ENCODE measurements at places on chromosomes 1 and 21.

DNA sequence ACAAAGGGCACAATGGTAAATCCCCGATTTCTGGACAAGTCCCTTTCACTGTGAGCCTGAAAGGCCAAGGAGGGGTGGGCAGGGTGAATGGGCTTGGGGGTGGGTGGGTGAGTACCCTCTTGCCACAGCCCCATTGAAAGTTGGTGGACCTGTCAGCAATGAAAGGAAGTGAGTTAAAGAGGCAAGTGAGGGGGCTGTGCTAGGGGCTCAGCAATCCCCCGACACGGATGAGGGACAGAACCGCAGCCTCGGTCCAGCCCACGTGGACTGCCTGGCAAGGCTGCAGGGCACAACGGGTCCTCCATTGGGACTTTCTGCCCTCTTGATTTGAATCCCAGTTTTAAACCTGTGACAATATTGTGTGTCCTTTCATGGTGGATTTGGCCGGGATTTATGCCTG is 255.3 kb downstream of the FOXD2 start:
- no peak for DNase-seq

DNA sequence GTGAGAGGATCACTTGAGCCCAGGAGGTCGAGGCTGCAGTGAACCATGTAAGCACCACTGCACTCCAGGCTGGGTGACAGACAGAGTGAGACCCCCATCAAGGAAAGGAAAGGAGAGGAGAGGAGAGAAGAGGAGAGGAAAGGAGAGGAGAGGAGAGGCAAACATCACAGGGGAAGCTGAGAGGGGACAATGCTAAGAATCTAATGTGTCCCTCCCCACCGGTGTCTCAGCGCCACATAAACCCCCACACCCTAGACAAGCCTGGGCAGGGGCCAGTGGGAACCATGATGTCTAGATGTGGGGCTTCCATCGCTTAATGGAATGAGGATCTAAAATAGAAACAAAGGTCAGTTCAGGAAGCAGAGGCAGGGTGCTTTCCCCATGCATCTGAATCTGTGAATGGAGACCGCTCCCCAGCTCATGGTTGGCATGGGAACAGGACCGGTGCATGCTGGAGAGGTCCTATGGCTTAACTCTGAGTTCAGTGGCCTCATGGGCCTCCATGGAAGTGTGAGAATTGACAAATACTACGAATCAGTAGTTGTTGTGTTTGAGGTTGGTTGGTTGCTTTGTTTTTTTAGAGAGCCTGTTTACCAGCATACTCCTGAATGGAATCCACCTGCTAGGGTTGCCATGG is 16.3 kb upstream of the LAPTM5 start:
- DNase-seq, result no peak

DNA sequence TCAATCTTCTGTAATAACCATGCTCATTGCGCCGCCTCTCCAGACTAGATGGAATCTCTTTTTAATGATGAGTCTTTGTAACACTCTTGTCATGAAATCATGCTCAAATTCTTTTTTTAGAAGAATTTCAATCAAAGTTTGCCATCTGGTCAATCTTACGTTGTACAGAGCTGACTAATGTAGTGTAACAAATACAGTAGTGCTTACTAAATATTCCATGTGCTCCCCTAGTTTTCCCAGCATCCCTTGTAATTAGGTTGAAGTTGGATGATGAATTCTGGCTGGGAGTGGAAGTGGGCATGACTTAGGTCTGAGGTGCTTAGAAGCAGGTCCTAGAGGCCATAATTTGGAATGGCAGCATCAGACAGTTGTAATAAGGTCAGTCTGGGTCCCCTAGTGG is 309.1 kb upstream of the SNX7 start:
- DNase-seq, result no peak

DNA sequence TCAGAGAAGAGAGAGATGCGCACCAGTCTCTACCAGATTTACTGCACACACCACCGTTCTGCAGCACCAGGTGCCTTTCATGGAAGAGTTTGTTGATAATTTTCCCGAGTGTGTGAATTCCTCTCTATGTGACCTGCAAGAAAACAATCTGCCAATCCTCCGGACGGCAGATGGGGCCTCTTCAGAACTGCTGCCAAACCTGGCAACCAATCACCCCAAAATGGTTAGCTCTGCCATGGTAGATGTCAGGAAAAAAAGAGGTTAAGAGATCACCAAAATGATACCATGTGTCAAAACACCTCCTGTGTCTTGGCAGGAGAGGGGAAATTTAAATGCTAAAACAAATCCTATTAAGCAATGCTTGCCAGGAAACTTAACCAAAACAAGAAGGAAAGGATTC is 96.5 kb downstream of the DAB1 start:
- DNase-seq, result no peak

- DNase-seq, result no peak
These were observed 1.1 kb upstream of the DNAJC28 start for GRCh38 chr21:33492571-33492970.

DNA sequence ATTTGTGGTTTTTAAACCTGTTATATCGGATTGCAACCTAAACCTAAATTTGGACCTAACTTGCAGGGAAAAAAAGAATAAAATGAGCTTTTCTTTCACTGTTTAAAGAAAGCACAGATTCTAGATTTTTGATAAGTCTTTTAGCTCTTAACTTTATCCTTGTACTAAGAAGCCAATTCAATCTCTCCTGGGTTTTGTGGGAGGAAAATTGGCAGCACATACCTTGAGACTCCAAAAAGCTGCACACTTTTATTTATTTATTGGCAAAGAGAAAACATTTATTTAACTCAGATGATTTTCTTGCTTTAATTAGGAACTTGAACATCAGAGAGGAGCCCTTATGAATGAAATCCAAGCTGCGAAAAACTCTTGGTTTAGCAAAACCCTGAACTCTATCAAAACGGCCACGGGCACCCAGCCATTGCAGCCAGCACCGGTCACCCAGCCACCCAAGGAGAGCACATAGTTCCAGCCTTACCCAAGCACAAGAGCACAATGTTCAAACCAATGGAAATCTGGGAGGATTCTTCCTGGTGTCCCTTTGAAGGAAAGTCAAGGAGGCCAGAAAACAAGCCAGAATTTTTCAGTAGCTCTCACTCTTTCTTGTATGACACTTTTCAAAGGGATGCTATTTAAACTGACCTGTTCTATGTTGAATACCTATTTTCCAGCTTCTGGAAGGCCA is 10.1 kb upstream of the CACYBP start:
- no peak for DNase-seq

GRCh38 chr1:4564051-4564450 is 90.4 kb upstream of the AJAP1 start:
- DNase-seq, result no peak

- DNase-seq, result peak; percentile 4
These were observed 39.7 kb upstream of the CHODL start for GRCh38 chr21:18204931-18205330.

- DNase-seq, result no peak
These were observed 2.8 kb upstream of the CAPZB start for GRCh38 chr1:19488136-19488535.

DNA sequence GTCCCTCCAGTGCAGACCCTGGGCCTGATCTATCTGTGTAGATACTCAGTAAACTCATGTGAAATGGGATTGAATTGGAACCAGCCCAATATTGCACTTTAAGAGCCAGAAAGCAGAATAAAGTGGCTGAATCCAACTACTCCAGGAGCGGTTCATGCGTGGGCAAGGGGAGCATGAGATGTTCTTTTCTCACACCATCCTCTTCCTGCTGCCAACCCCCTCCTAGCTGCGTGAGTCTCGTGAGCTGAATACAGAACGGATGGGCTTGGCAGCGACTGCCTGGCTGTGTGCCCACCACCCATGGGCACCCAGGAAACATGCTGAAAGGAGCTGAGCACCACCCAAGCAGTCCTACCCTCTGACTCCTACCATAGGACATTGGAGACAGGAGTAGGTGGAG is 128.3 kb downstream of the ELAVL4 start:
- peak; percentile 81 for DNase-seq

DNA sequence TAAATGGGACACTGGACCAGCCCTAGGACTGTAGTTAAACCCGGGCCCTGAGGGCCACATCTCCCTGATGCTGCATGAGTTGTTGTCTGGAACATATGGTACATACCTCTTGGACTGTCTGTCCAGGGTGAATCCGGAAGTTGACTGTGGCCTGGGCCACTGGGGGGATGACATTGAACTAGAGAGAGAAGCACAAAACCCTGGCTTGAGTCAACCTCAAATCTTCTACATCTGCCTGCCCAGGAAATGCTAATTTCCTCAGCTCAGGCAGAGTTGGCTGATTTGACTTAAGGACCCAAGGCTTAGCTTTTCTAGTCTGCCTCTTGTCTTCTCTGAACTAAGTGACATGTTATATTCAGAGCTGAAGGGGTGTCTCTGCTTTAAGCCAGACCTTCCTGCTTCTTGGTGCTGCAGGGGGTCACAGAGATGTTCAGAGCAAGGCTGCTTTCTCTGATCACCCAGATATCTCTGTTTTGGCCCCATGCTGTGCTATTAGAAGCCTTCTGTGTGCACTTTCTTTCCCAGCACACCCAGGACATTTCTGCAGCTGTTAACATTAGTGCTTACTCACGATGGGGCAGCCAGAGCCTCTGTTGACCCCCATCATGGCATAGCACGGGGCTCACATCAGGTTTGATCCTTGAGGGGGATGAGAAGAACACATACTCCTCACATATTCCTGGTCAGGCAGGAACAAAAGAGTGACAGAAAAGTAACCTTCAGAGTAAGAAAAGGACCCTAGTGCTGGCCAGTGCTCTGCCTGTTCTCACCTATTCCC is 9.6 kb downstream of the PM20D1 start:
- DNase-seq, result no peak

DNA sequence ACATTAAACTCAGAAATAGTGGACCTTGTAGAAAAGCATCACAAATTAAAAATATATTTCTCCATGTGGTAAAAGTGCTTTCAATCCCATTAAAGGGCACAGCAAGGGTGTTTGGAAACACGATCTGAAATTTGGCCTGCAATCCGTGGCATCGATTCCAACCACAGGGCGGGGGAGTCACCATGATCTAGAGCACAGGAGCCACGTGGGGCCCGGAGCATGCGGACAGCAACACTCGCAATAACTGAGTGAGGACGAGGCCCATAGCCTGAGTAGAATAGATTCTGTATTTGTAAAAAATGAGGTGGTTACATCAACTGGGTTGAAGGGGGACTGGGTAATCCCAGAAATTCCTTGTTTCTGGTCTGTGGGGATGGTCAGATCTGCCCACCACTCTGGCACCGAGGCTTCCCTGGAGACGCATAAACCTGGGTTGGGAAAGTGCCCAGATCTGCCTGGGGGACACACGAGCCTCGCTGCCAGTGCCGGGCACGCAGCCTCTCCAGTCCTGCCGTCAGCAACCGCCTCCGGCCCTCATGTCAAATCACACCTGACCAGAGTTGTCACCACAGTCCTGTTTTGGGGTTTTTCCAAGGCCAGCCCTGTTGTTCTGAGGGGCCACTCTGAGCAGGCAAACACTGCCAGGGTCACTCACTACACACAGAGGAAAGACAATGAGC is 104.3 kb downstream of the PGBD5 start:
- DNase-seq, result peak; percentile 77

GRCh38 chr1:11355559-11356475 is 82.8 kb downstream of the UBIAD1 start:
- peak; percentile 96 for DNase-seq

- DNase-seq, result peak; percentile 64
These were observed 858 bp upstream of the SUSD4 start for GRCh38 chr1:223364685-223365382.

DNA sequence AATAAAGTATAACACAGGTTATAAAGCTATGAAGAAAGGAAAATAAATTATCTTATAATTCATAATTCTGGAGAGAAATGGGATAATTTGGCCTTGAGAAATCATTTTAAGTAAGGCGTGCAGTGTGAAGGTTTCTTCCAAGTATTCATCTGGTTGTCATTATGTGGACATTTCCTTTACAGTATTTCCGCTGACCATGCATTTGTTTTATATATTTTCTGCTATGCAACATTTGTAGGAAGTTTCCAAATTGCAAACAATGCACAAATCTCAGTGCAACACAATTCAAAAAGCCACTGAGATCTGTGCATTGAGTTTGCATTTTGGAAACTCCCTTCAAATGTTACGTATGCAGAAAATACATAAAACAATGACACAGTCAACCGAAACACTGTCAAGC is 17.8 kb downstream of the ZNF670 start:
- no peak for DNase-seq

GRCh38 chr1:180616439-180616838 is 15.4 kb upstream of the XPR1 start:
- no peak for DNase-seq

DNA sequence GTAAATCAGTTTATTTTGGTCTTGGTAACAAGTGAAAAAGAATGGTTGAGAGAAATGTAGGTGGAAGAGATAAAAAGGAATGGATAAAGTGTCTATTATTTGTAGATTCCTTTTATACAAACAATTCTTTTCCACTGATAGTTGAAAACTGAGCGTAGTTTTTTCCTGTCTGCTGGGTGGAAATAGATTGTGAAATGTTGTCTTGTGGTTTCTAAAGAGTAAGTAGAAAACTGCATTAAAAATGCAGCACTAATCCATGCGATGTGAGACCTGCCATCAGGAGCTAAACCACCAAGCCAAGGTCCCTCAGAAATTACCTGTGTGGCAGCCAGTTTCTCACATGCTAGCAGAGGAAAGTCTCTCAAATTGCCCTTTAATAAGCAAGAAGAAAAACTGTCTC is 103.2 kb upstream of the SLC44A3 start:
- DNase-seq, result no peak

- DNase-seq, result no peak
These were observed 149.3 kb upstream of the ETV3 start for GRCh38 chr1:157287462-157287861.
